Hepatocyte (in vitro differentiated cells): ENCODE measurements at places on chromosomes 4 and X. TPM values are rescaled to one million over a fixed set of nuclear protein-coding genes. Genes with fewer than 3 reads are reported as not detected.

CXCL11 gene
- not detected in 2 replicates for polyA plus RNA-seq

ARMCX2 gene
- polyA plus RNA-seq: 13.3 and 19.0 TPM in 2 replicates

- DNase-seq: peak; percentile 50
Measured at GRCh38 chr4:177555007-177555574, 112.9 kb upstream of the AGA start.

- DNase-seq: peak; percentile 11
Measured at GRCh38 chr4:133559987-133560386, 410.9 kb downstream of the PCDH10 start.

ADH7 gene
- polyA plus RNA-seq: not detected in 2 replicates

GRCh38 chr4:96916711-96917110 is 1076.8 kb downstream of the PDHA2 start:
- DNase-seq: no peak

DNA sequence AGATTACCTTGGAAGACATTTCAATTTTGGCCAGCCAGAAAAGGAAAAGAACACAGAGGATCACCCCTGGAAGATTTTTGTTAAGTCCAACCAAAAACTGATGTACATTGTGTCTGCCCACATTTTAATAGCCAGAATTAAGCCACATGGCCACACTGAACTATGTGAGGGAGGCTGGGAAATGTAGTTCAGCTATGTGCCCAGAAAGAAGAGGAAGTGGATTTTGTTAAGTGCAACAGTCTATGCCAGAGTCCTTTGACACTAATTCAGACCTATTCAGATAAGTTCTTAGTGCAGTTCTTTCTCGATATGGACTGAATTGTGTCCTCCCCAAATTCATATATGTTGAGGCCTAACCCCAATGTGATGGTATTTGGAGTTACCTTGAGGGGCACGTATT is 18.4 kb downstream of the PRPS1 start:
- DNase-seq: no peak

GRCh38 chrX:39955625-39956024 is 142.1 kb downstream of the BCOR start:
- no peak for DNase-seq

GDPD2 gene
- 2.2 and 2.3 TPM in 2 replicates for polyA plus RNA-seq

PNMA6A gene
- polyA plus RNA-seq: 11.8 and 12.4 TPM in 2 replicates
